ENCODE measurements at places on chromosomes 3 and 15.

DNA sequence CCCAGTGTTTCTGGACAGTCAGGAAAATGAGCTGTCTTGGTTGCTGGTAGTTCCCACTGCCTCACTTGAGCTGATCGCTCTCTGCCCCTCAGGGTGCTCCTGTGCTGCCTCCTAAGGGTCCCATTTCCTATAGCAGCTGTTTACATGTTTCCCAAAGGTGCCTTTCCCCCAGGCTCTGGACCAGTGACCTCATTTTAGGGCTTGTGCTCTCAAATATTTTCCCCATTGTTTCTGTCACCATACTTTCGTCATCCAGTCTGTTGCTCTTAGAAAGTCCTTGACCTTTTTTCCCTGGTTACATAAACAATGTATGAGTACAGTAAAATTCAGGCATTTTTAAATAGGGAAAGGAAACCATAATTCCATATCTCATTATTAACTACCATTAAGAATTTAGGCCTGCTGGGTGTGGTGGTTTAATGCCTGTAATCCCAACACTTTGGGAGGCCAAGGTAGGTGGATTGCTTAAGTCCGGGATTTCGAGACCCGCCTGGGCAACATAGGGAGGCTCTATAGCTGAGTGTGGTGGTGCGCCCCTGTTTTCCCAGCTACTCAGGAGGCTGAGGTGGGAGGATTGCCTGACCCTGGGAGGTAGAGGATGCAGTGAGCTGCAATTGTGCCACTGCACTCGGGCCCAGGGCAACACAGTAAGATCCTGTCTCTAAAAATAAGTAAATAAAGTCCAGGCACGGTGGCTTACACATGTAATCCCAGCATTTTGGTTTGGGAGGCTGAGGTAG lies 11.7 kb downstream of the RAD54L2 start:
- no peak for DNase-seq

DNA sequence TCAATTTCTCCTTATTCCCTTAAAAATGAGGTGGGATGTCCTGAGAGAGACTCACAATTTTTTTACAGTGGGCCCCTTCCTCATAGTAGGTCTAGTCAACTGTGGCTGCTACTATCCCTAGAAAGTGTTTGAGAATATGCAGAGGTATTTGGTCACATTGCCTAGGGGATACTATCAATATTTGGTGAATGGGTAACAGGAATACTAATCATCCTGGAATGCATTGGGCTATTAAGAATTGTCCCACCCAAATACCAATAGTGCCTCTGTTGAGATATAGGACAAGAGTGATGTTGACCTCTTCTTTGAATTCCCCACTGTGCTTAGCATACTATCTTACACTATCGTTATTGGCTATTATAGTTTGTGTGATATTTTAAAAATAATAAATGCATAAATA lies 389.4 kb downstream of the DIPK2A start:
- no peak for DNase-seq

- DNase-seq = no peak
Observed at GRCh38 chr3:171758109-171758508, 52.2 kb downstream of the PLD1 start.

DNA sequence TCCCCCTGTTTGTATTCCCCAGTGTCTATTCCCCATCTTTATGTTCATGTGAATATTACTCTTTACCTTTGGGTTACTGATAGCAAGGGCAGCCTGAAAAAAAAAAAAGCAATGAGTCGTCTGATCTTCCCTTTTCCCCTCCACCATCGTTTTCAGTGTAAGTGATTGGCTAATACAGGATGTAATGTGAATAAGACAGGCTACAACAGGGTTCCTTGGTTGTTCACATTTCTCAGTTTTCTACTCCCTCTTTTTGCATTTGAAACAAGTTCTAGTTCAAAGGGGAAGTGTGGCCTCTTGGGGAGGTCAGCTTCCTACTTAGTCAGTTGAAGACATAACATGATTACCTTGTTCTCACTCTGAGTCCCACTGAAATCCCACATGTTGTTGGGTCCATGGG lies 278.0 kb upstream of the TRIM42 start:
- no peak for DNase-seq

GRCh38 chr3:2958551-2958950 lies 151.6 kb downstream of the IL5RA start:
- DNase-seq = no peak

Data from activated CD4-positive, alpha-beta T cell treated with anti-CD3 and anti-CD28 coated beads, Interleukin-2, amount 50 U/mL, for 4 hours (primary cell).